ENCODE measurements at places on chromosomes 3 and 15. TPM values are rescaled to one million over a fixed set of nuclear protein-coding genes. Genes with fewer than 3 reads are reported as not detected.

GRCh38 chr15:48868023-48868422 is 9.9 kb upstream of the EID1 start:
- H3K4me1 ChIP-seq, result no peaks in the 10 kb centered on the region
- H3K4me3 ChIP-seq, result no peak overlapping the region
- H3K27me3 ChIP-seq, result peaks cover 2% of the 10 kb centered on the region
- no peaks in the 10 kb centered on the region for H3K36me3 ChIP-seq
- H3K27ac ChIP-seq, result no peak overlapping the region

DNA sequence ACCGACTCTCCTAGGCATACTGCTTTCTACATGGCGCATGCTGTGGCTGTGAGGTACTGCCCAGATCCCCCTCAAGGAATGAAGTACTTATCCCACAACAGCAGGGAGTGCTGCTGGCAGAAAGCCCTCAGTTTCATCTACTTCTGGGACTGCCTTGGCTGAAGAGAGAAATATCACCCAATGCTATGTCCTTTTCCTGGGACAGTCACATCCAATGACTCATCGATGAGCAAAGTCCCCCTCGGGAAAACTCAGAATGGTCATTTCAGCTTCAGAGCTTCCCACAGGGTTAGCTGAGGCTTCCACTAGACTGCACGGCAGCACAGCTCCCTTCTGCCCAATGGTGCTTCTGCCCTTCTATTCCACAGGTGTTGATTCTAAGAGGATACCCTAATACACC is 3.6 kb upstream of the NMD3 start:
- H3K36me3 ChIP-seq, result no peaks in the 10 kb centered on the region
- H3K4me1 ChIP-seq, result peaks cover 10% of the 10 kb centered on the region
- peaks cover 6% of the 10 kb centered on the region for H3K27me3 ChIP-seq
- H3K27ac ChIP-seq, result no peak overlapping the region
- no peak overlapping the region for H3K4me3 ChIP-seq

GRCh38 chr15:74525309-74525708 is 15.7 kb upstream of the ARID3B start:
- no peaks in the 10 kb centered on the region for H3K27me3 ChIP-seq
- no peak overlapping the region for H3K27ac ChIP-seq
- H3K4me3 ChIP-seq, result no peak overlapping the region
- no peaks in the 10 kb centered on the region for H3K4me1 ChIP-seq
- no peaks in the 10 kb centered on the region for H3K36me3 ChIP-seq
- DNase-seq, result no peak

GRCh38 chr3:99544786-99545281 is 93.6 kb upstream of the COL8A1 start:
- H3K4me3 ChIP-seq, result no peak overlapping the region
- no peaks in the 10 kb centered on the region for H3K27me3 ChIP-seq
- H3K4me1 ChIP-seq, result no peaks in the 10 kb centered on the region
- DNase-seq, result no peak
- H3K36me3 ChIP-seq, result no peaks in the 10 kb centered on the region

GRCh38 chr15:84699538-84700191 is 16.3 kb downstream of the SEC11A start:
- H3K27me3 ChIP-seq, result no peaks in the 10 kb centered on the region
- DNase-seq, result no peak
- H3K4me3 ChIP-seq, result no peak overlapping the region
- H3K36me3 ChIP-seq, result peaks cover 10% of the 10 kb centered on the region
- H3K4me1 ChIP-seq, result peaks cover 26% of the 10 kb centered on the region
- H3K27ac ChIP-seq, result no peak overlapping the region

GRCh38 chr3:101791778-101792177 is 12.8 kb downstream of the NXPE3 start:
- no peak overlapping the region for H3K27ac ChIP-seq
- H3K4me3 ChIP-seq, result no peak overlapping the region
- H3K4me1 ChIP-seq, result peaks cover 17% of the 10 kb centered on the region
- DNase-seq, result no peak
- H3K36me3 ChIP-seq, result peaks cover 68% of the 10 kb centered on the region

- H3K4me3 ChIP-seq, result no peak overlapping the region
- no peaks in the 10 kb centered on the region for H3K36me3 ChIP-seq
- H3K4me1 ChIP-seq, result peaks cover 8% of the 10 kb centered on the region
- no peak for DNase-seq
- no peaks in the 10 kb centered on the region for H3K27me3 ChIP-seq
- H3K27ac ChIP-seq, result no peak overlapping the region
Observed at GRCh38 chr3:194298331-194299227, 52.5 kb downstream of the CPN2 start.

DNA sequence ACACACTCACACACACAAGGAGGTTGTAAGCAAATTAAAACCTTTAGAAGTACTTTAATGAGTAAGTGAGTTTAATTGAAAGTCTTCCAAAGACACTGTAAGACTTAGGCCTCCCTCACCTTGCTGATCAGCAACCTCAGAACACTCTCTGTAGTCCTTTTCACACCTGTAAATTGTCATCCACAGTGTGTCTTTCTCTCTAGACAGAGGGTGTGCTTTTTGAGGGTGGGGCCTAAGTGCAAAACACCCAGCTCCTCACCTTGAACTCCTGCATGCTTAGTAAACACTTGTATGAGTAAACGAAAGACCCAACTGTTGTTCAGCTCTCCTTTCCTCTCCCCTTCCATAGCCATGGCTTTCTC is 183.2 kb upstream of the IL12A start:
- no peak overlapping the region for H3K4me3 ChIP-seq
- H3K27me3 ChIP-seq, result no peaks in the 10 kb centered on the region
- no peak for DNase-seq
- H3K4me1 ChIP-seq, result no peaks in the 10 kb centered on the region

DNA sequence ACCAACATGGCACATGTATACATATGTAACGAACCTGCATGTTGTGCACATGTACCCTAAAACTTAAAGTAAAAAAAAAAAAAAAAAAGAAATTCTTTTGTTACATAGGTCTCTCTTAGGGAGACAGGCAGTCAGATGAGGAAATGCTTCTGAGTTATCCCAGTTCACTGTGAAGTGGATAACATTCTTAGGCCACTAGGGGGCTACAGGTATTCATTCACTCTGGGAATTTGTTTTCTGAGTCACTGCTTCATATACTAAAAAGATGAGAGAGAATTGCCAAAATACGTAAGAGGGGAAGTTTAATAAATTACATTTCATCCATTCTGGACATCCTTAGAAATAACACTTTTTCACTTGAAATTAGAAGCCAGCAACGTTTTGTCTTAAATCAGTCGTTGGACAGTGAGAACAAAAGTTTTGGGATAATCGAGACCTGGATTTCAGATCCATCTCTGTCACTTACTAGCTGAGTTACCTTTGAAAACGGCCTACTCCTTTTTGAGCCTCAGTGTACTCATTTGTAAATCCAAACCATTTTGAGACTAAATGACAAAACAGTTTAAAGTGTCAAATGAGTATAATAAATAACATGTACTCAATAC is 738.4 kb upstream of the ALCAM start:
- no peak for DNase-seq
- no peak overlapping the region for H3K27ac ChIP-seq
- H3K27me3 ChIP-seq, result no peaks in the 10 kb centered on the region

GRCh38 chr3:126888186-126888760 is 94.6 kb upstream of the PLXNA1 start:
- no peaks in the 10 kb centered on the region for H3K36me3 ChIP-seq
- no peaks in the 10 kb centered on the region for H3K4me1 ChIP-seq
- no peak for DNase-seq
- no peak overlapping the region for H3K4me3 ChIP-seq
- H3K27ac ChIP-seq, result no peak overlapping the region

DNA sequence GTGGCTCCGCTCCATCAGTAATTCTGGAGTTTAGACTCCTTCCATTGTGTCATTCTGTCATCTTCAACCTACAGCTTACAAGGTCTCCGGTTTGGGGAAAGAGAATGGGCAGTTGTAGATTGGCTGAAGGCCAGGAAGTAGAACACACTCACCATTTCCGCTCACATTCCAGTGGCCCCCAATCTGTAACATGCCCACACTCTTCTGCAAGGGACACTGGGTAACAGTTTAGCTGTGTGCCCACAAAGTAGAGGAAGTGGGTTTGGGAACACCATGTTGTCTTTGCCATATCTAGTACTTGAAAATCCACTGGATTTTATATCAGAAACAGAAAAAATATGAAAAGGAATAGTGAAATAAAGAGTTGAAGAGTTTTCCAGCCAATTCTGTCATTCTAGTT is 153.5 kb downstream of the SV2B start:
- H3K36me3 ChIP-seq, result no peaks in the 10 kb centered on the region
- DNase-seq, result no peak
- no peak overlapping the region for H3K27ac ChIP-seq

DNA sequence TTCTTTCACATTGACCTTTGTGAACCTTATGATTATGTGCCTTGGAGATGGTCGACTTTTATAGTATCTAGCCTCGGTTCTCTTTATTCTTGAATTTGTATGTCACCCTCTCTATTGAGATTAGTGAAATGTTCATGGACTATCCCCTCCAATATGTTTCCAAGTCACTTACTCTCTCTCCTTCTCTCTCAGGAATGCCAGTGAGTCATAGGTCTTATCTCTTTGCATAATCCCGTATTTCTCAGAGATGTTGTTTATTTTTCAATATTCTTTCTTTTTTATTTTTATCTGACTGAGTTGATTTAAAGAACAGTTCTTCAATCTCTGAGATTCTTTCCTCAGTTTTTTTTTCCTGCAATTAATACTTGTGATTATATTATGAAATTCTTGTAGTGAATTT is 411.6 kb upstream of the CADM2 start:
- no peaks in the 10 kb centered on the region for H3K27me3 ChIP-seq
- H3K27ac ChIP-seq, result no peak overlapping the region
- no peak overlapping the region for H3K4me3 ChIP-seq
- no peaks in the 10 kb centered on the region for H3K4me1 ChIP-seq
- no peak for DNase-seq

DNA sequence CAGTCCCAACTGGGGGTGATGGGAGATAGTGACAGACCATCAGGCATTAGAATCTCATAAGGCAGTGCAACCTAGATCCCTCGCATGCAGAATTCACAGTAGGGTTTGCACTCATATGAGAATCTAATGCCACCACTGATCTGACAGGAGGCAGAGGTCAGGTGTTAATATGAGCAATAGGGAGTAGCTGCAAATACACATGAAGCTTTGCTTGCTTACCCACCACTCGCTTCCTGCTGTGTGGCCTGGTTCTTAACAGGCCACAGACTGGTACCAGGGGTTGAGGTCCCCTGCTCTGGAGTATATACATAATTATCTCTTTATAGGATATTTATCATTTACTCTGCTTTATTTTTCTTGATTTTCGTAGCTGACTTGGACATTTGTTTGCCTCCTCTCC is 36.0 kb upstream of the ZMAT3 start:
- H3K27me3 ChIP-seq, result no peaks in the 10 kb centered on the region
- no peaks in the 10 kb centered on the region for H3K36me3 ChIP-seq
- H3K27ac ChIP-seq, result no peak overlapping the region

GRCh38 chr3:39108200-39108710 is 775 bp downstream of the TTC21A start:
- no peaks in the 10 kb centered on the region for H3K36me3 ChIP-seq
- no peaks in the 10 kb centered on the region for H3K27me3 ChIP-seq
- H3K27ac ChIP-seq, result no peak overlapping the region
- H3K4me3 ChIP-seq, result peak overlapping the region; percentile 96

DNA sequence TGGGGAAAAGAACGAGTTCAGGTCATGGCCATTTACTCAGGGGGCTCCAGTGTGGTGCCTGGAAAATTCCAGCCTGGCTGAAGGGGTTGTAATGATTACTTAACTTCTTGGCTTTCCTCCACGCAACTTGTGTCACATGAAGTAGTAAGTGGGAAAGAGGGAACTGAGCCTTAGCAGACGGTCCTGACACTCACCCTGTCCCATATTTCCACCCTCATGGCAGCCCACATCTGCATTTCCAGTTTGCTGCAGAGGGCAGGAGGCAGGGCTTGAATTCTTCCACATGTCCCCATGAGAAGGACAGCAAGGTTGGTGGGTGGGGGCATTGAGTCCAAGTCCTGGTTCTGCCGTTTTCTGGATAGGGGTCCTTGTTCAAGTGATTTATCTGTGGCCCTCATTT is 7.8 kb upstream of the CAMP start:
- no peak for DNase-seq
- no peak overlapping the region for H3K27ac ChIP-seq
- H3K36me3 ChIP-seq, result no peaks in the 10 kb centered on the region
- no peak overlapping the region for H3K4me3 ChIP-seq
- no peaks in the 10 kb centered on the region for H3K27me3 ChIP-seq

DNA sequence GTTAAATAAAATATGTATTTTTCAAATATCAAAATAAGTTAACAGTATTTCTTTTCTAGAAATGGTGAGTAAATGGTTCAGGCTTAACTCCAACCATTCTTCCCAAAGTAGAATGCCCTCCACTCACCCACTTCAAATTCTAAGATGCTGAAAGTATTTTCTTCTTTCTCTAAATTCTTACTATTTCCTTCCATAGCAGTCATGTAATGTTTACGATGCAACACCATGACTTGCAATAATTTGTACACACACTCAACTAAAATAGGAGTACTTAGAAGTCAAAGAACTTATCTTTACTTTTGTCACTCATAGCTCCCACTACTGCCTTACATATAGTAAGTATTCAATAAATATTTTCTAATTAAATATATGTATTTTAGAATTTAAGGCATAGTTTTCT is 65.0 kb downstream of the AQR start:
- DNase-seq, result no peak
- H3K4me3 ChIP-seq, result no peak overlapping the region
- no peaks in the 10 kb centered on the region for H3K27me3 ChIP-seq
- no peaks in the 10 kb centered on the region for H3K4me1 ChIP-seq

GRCh38 chr15:85760531-85761371 is 34.0 kb downstream of the KLHL25 start:
- DNase-seq, result no peak
- H3K4me3 ChIP-seq, result no peak overlapping the region
- no peak overlapping the region for H3K27ac ChIP-seq
- peaks cover 22% of the 10 kb centered on the region for H3K36me3 ChIP-seq

DNA sequence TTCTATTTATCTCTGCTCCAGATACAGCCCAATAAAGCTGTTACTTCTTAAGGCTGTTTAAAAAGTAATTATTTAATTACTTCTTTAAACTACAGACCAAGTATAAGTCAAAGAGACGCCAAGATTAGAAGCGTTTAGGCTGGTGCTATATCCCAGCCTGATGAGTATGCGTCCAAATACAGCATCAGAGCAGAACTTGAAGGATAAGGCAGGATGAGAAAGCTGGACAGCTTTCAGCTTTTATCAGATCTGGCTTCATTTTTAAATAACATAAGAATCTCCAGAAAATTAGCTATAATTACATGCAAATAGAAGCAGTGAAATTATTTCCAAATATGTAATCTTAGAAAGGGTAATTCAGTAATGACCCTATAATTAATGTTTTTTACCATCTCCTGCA is 110.3 kb upstream of the MYO5C start:
- no peak overlapping the region for H3K27ac ChIP-seq
- no peak overlapping the region for H3K4me3 ChIP-seq
- no peaks in the 10 kb centered on the region for H3K27me3 ChIP-seq

Gene PIERCE2
- not detected for total RNA-seq

Gene NKTR
- 249 TPM for total RNA-seq

Gene SEC22C
- 73.6 TPM for total RNA-seq

Gene CGGBP1
- total RNA-seq, result 89.7 TPM

Gene SEMA5B
- 0.22 TPM for total RNA-seq

Gene KBTBD13
- total RNA-seq, result not detected

Gene SHC4
- not detected for total RNA-seq

Gene KNG1
- not detected for total RNA-seq

Gene TEX9
- total RNA-seq, result 1.3 TPM

Gene RNU6-1
- not detected for total RNA-seq

Gene RASGRP1
- 66.6 TPM for total RNA-seq
